ENCODE measurements at places on chromosomes 11 and 22.

- no peak for DNase-seq
These were observed 3.0 kb downstream of the C11orf52 start for GRCh38 chr11:111921541-111922230.

GRCh38 chr11:22879630-22880029, 19.4 kb upstream of the CCDC179 start:
- no peak for DNase-seq

DNA sequence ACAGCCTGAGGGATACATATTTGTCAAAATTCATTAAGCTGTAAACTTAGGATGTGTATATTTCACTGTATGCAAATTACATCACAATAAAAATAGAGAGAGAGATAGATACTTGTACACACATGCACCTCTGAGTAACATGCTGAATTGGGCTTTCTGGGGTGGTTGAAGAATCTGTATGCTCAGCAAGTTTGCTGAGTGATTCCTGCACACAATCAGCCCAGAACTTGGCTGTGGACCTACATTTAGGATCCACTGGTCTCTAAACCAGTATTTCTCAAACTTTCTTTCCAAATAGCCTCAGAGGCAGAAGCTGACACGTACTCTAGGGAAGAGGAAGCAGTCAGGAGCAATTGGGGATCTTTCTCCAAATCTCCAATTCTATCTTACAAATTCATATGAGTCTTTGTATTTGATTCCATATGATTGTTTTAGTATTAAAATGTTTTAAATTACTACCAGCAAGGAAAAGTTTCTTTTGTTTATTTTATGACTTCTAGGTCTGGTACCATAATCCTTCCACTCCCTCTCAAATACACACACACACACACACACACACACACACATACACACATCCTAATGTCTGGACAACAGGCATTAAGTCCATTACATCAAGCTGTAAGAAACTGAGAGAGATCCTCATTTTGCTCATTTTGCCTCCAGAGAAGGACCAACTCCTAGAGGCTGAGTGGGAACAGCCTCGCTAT, 20.0 kb downstream of the SYT13 start:
- DNase-seq, result no peak

- DNase-seq, result no peak
These were observed 62.7 kb upstream of the NECTIN1 start for GRCh38 chr11:119791701-119792151.

DNA sequence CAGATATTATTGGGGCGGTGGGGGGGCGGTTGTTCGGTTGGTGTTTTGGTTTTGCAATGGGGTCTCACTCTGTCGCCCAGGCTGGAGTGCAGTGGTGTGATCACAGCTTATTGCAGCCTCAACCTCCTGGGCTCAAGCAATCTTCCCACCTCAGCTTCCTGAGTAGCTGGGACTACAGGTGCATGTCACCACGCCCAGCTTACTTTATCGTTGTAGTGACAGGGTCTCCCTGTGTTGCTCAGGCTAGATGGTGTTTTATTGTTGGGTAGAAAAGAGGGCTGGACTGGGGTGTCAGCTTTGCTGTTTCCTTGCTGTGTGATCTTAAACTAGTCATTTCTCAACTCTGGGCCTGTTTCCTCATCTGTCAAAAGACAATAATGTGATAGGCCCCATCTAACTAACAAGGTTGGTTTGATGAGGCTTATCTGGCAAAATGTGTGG, 17.5 kb upstream of the MYH9 start:
- DNase-seq, result no peak

DNA sequence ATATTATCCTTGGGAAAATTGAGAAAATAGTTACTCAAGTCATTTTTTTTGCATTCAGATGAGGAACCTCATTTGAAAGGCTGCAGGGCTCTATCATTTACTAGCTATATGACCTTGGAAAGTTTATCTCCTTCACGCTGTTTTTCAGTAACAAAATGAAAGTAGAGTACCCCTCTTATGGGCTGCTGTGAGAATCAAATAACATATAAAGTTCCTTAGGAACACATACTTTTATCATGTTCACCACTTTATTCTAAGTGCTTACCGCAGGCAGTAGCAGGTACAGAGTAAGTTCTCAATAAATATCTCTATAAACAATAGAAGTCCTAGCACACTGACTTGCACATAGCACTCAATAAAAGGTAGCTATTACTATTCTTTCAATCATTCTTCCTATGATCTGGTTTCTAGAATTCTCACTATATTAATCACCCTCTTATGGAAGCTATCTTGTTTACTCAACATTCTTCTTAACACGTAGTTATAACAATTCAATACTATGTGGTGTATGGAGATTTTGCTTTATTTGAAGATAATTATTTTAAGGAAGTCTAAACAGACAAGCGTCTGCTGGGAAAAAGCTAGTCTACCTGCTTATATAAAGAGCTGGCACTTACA, 1.9 kb downstream of the C11orf71 start:
- DNase-seq, result no peak

- no peak for DNase-seq
These were observed 22.7 kb downstream of the CBX7 start for GRCh38 chr22:39129746-39130145.

GRCh38 chr22:44181033-44181911, 547 bp downstream of the PARVG start:
- peak; percentile 85 for DNase-seq

- no peak for DNase-seq
These were observed 74.9 kb upstream of the NARS2 start for GRCh38 chr11:78649361-78650215.

GRCh38 chr11:80350541-80350940, 909.7 kb upstream of the TENM4 start:
- no peak for DNase-seq

GRCh38 chr11:112993808-112994207, 32.6 kb downstream of the NCAM1 start:
- DNase-seq, result no peak

- peak; percentile 36 for DNase-seq
These were observed 10.4 kb downstream of the ASCL2 start for GRCh38 chr11:2259897-2260451.

- no peak for DNase-seq
These were observed 29.2 kb downstream of the USP35 start for GRCh38 chr11:78217650-78218541.

DNA sequence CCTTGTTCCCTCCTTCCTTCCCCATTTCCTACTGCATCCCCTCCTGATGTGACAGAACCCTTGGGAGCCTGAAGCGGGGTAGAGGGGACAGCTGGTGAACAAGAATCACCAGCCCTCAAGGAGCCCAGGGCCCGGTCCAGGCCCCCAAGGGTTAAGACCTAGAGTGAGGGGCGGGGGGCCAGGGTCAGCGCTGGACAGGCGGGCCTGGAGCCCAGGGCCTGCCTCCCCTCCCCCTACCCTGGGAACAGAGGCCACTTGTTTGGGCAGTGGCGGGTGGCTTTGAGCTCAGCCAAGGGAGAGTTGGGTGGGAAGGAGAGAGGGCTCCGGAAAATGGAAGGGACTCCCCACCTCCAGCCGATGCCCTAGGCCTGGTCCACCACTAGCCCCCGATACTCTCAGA, 2.1 kb downstream of the ARAP1 start:
- DNase-seq, result no peak

DNA sequence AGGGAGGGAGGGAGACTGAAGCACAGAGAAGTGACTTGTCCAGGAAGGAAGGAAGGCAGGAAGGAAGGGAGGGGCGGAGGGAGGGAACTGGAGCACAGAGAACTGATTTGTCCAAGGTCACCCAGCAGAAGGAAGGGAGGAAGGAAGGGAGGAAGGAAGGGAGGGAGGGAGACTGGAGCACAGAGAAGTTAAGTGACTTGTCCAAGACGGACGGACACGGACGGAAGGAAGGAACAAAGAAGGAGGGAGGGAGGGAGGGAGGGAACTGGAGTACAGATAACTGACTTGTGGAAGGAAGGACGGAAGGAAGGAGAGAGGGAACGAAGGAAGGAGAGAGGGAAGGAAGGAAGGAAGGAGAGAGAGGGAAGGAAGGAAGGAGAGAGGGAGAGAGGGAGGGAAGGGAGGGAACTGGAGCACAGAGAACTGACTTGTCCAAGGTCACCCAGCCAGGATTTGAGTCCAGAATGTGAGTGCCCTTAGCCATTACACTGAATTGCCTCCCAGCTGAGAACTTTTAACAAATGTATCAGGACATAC, 1.5 kb downstream of the SLC35F2 start:
- DNase-seq, result no peak

- peak; percentile 75 for DNase-seq
These were observed 922 bp downstream of the HNRNPUL2 start for GRCh38 chr11:62726156-62726914.

DNA sequence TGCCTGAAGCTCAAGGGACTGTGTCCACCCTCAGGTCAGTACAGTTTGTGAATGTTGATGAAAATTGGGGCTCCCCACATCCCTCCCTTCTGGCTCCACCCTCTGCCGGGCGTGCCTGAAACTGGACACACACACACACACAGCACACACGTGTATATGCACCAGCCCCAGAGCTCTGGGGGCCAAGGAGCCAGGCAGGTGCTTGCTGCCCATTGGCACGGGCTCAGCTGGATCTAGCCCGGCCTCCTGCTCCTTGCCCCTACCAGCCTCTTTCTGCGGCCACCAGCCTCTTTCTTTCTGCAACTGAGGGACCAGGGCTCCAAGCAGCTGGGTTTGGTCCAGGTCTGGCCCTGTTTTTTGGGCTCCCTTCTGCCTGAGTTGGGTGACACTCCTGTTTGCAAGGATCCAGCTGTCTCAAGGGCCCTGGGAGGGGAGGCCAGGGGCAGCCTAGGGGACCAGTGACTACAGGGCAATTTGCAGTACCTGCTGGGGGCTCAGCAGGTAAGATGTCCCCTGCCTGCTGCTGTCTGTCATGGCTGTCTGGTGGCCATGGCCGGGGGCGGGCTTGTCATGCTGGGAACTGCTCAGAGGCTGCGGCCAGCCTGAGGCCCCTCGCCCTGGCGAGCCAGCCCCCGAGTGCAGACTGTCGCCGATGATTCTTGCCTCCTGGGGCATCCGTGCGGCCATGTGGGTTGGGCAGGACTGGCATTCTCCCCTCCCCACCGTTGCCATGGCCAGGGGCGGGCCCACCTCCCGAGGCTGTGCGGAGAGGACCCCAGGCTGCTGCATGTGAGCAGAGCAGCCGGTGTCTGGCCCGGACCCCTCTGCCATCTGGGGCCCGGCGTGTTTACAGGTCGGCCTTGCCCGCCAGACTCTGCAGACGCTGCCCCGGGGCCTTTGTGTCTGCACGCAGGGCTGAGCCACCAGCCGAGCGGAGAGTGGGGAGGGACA, 51.5 kb upstream of the PPARA start:
- DNase-seq, result no peak

GRCh38 chr22:44037519-44038375, 13.6 kb downstream of the PARVB start:
- no peak for DNase-seq

- DNase-seq, result no peak
These were observed 29.9 kb upstream of the TXNRD2 start for GRCh38 chr22:19971276-19972124.

GRCh38 chr22:30305519-30305905, 16.2 kb upstream of the CASTOR1 start:
- peak; percentile 84 for DNase-seq

GRCh38 chr11:93005239-93005638, 35.8 kb downstream of the MTNR1B start:
- no peak for DNase-seq

DNA sequence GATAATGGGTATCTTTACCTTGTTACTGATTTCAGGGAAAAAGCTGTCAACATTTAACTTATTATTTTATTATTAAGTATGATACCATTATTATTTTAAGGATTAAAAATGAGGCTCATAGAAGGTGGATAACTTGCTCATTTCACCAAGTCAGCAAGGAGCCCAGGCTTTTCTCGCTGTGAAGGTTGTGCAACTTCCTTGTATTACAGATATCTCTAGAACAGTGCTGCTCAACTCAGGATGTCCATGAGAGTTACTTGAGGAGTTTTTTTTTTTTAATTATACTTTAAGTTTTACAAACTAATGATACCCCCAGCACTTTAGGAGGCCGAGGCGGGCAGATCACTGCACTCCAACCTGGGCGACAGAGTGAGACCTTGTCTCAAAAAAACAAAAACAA, 98.2 kb downstream of the INSC start:
- no peak for DNase-seq
